ELR (cell line): ENCODE measurements at places on chromosomes 16 and 17.

DNA sequence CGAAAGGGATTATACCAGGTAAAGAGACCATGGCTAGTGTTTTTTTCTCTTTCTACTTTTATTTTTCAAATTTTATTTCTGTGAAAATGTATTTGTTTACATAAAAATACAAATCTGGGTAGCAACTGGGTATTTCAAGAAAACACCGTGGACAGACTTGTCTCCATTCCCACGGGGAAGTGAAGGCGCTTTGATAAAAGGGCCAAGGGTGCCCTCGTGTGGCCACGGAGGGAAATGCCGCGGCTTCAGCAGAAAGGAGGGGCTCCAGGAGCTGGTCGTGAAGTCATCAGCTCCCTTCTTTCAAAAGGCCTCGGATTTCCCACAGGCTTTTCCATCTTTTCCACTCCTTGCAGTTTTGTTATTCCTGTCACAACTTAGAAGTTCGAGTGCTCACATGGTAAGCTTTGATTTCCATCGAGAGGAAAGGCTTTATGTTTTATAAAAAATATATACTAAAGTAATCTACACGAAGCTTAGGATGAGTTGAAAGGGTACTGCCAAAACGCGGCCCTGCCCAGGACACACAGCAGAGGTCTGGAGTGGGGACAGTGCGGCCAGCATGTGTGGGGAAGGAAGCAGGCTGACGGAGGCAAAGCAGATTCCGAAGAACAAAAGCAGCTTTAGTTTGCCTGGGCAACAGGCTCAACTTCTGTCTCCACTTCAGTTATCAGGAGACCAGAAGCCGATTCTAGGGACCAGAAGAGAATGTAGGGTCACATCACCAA lies 15.3 kb upstream of the MNT start:
- DNase-seq: peak; percentile 88

- DNase-seq: no peak
Observed at GRCh38 chr17:10155371-10156076, 42.9 kb downstream of the GAS7 start.

DNA sequence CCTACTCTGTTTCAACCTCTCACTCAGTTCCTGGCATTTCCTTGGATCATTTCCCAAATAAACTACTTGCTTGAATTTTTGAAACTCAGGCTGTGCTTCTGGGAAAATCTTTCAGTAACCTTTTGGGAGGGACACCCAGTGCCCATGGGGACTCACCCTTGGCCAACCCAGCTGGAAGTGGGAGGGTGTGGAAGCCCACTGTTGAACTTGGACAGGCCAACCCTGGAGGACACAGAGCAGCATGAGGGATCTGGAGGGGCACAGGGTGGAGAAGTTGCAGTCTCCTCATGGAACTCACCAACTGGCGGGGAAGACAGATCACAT lies 11.2 kb downstream of the RTN4RL1 start:
- no peak for DNase-seq

GRCh38 chr17:33910200-33910857 lies 344.8 kb upstream of the CCL2 start:
- no peak for DNase-seq

DNA sequence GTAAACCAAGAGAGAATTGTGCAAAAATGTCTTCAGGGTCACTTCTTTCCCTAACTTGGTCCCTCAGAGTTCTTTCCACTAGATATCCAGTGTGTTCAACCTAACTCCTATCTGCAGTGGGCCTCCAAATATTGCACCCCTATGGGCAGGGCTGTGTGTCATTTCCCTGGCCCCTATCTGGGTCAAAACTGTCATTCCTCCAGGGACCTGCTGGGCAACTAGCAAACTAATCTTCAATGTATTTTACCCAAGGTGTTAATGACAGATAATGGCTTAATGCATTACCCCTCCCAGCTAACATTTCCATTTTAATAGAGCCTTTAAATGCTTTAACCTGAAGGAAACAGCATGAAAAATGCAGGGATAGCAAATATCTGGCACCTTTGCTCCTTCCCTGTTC lies 25.8 kb upstream of the SKAP1 start:
- no peak for DNase-seq

GRCh38 chr16:88424587-88425235 lies 28.4 kb upstream of the ZFPM1 start:
- DNase-seq: no peak

- no peak for DNase-seq
Observed at GRCh38 chr16:79191933-79192332, 408.6 kb downstream of the MAF start.

DNA sequence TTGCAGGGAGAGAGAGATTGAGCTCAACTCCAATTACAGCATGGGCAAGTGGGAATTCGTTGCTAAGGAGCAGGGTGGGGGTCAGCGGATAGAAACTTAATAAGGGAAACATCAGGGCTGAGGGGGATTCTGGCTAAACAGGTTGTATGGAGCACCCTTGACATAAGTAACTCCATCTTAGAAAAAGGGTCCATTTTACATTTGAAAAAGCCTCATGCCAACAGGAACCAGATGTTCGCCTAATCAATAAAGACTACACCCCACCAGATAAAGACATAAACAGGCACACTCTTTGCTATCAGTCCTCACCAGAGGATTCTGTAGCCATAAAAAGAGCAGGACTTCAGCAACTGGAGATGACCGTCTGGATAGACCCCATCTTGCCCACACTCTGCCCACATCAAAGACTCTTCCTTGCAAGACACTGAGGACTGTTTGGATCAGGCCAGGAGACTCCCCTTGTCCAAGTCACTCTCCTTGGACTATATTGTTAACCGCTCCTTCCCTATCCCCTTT lies 1.6 kb upstream of the LRRC75A start:
- DNase-seq: no peak

DNA sequence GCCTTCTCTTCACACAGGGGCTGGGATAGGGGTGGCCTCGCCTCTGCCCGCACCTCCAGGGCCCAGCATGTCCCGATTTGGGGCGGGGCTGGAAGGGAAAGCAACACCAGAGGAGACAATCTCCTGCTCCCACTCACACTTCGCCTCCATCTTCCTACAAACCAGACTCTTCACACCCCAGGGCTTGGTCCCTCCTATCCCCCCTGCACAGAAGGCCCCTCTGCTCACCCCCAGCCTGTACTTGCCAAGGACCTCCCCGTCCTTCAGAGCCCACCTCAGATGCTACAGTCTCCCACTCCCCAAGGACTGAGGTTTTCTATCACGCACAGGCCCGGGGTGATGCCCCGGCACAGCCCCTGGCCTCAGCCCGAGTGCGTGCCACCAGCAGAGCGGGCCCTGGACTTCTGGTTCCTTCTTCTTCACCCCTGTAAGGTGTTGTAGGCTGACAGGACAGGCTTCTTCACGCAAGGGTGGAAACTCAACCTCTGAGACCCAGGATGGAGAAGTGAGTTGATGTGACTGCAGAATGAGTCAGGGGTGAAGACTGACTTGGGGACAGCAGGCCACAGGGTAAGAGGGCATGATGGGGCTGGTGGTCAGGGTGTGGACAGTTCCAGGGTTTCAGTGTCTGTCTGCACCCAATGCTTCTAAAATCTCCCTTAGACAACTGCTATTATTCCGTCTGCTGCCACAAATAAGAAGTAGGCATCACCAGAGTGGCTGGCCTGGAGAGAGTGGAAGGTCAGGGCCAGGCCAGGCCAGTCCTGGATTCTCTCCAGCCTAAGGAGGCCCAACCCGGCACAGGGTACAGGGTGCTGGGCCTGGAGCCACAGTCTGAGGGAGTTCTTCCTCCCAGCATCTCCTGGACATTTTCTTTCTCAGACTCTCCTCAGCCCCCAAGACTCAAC lies 2.5 kb downstream of the ITGAE start:
- DNase-seq: peak; percentile 36

- no peak for DNase-seq
Observed at GRCh38 chr16:82078125-82078524, 43.1 kb downstream of the HSD17B2 start.

DNA sequence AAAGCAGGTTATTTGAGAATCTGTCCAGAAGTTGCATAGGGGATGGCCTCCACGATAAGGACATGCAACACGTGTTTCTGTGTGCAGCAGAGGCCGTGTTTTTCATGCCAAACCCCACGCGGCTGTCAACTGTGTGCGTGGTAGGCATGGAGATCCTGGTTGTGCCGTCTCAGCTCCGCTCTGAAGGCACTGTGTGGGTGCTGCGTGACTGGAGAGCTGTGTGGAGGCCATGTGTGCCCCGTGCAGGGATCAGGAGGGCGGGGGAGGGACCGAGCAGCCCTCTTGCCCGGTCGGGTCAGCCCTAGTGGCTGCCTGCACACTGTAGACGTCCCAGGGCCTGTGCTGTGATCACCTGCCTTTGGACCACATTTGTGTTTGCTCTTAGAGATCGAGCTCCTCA lies 74.5 kb downstream of the SEC14L1 start:
- no peak for DNase-seq

DNA sequence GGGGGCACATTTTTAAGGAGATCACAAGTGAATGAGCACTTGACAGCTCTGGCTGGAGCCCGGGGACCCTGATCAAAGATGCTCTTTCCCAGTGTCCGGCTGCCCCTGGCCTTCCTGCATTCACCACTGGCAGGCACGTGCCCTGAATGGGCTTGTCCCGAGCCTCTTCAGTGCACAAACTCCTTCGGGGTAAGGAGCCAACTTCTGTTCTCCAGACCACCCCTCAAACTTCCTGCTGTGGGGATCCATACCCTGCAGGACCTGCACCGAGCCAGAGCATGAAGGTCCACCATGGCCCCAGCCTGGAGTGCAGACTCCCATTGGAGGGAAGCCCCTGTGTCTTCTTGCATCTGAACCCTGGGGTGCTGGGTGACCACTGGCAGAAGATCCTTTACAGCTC lies 9.8 kb upstream of the SLC12A3 start:
- DNase-seq: no peak

- peak; percentile 43 for DNase-seq
Observed at GRCh38 chr17:31900877-31901276, 631 bp downstream of the UTP6 start.

DNA sequence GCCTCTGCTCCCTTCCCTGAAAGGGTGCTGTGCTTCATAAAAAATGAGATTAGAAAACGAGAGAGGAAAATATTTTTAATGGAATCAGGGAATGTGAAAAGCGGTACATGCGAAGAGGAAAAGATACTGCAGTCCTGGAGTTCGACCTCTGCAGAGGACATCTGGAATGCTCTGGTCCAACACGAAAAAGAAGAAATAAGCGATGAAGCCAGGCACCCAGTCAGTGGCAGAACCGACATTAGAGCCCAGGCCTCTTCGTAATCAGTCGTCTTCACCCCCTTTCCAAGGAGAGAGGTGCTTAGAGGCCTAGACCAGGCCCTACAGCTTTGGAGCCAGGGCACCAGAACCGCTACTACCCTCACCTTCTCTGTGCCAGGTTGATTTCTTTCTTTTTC lies 459 bp upstream of the MARCHF10 start:
- no peak for DNase-seq

DNA sequence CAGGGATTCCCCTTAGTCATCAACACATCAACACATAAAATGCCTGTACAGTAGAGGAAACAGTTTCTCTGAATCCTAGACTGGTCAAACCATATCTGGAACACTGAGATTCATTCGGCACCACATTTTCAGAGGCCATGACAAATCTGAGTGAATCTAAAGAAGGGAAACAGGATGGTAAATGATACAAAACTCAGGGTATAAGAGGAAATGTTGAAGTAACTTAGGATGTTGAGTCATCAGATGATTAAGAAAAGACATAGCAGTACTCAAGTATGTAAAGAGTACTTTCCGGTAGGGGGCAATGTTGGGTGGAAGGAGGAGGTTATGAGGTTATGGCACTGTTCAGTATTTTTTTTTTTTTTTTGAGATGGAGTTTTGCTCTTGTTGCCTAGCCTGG lies 358.5 kb upstream of the PMFBP1 start:
- DNase-seq: peak; percentile 93

DNA sequence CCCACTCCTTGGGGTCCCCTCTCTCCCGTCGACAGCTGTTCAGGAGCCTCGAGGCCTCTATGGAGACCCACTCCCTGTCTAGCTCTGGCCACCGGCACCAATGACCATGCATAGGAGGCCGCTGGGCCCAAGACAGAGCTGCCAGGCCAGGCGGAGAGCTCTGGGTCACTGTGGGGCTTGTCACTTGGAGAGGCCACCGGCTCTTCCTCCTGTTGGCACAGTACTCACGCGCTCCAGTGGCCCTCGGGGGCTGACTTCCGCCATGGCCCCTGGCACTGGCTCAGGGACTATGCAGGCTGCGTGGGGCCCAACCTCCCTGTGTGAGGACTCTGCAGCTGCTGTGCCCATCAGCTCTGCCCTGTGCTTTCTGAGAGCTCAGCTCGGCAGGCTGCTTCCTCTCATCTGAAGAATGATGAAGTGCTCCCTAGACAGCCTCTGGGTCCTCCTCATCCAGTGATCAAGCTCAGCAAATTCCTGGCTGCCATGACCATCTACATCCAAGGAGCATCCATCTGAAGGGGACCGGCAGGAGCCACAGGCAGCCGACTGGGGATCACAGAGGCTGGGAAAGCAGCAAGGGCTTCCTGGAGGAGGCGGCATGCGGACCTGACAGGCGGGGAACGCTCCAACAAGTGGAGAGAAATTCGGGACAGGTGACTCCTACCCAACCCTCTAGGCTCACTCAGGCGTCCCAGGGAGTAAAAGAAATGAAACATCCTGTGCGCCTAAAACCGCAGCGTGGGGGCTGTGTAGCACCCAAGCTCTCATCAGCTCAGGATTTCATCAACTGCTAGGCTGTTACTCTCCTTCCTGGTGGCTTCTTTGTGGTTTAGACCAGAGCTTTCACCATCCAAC lies 16.8 kb downstream of the GALNS start:
- DNase-seq: no peak

DNA sequence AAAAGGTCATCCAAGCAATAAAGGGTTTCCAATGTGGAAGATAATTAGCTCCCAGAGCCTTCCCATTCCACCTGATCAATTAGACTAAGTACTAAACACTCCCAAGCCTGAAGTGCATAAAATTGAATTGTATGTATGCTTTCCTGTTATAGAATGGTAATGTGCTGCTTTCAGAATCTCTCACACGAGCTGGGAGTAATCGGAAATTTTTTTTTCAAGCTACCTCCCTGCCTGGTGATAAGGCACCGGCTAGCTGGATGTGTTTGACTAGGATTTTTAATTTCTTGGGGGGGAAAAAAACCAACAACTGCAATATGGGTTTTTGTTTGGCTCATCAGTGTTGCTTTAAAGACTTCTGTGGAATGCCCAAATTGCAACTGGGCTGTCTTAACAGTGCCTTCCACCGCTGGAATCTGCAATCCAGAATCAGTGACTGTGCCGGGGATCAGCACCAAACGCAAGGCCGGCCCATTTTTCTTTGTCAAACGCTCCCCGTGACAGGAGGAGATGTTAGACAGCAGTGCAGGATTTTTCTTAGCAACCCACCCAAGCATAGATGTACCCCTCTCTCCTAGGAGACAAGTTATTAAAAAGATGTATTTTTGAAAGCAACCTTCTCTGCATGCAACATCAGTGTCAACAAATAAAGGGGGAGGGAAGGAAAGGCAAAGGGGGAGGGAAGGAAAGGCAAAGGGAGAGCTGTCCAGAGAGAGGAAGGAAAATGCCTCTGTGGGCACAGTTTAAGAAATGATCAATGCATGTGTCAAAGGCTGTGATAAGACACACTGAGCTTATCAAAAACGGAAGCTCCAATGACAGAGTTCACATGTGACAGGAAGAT lies 387.2 kb downstream of the NPIPA8 start:
- no peak for DNase-seq
